ENCODE measurements at places on chromosomes 3 and 15. TPM values are rescaled to one million over a fixed set of nuclear protein-coding genes. Genes with fewer than 3 reads are reported as not detected.

DNA sequence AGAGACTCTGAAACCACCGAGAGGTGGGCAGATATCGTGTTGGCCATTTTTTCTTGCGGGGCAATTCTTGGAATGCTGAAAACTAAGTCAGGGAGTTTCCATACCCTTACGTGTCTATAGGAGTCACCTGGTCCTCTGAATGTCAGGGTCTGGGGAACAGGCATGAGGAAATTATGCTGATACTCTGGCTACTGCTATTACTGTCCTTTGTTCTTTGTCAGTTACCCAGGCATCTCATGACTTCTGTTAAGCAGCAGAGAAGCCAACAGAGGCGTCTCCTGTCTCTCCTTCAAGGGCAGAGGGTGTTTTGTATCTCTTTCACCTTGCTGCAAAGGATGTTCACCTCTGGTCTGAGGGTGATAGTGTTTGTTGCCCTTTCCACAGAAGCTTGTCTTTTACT, 559.5 kb upstream of the CCDC54 start:
- no peak overlapping the region for H3K4me3 ChIP-seq
- no peaks in the 10 kb centered on the region for H3K4me1 ChIP-seq
- no peak overlapping the region for H3K27ac ChIP-seq
- no peaks in the 10 kb centered on the region for H3K36me3 ChIP-seq
- no peaks in the 10 kb centered on the region for H3K27me3 ChIP-seq

- no peaks in the 10 kb centered on the region for H3K36me3 ChIP-seq
- H3K27ac ChIP-seq = no peak overlapping the region
- peak overlapping the region; percentile 57 for H3K4me3 ChIP-seq
- no peaks in the 10 kb centered on the region for H3K27me3 ChIP-seq
Observed at GRCh38 chr15:72797338-72797689, 13.8 kb upstream of the ADPGK start.

- H3K27me3 ChIP-seq = no peaks in the 10 kb centered on the region
- H3K4me3 ChIP-seq = no peak overlapping the region
- H3K4me1 ChIP-seq = no peaks in the 10 kb centered on the region
- H3K27ac ChIP-seq = no peak overlapping the region
Observed at GRCh38 chr15:25875566-25875965, 12.4 kb upstream of the ATP10A start.

GRCh38 chr15:69790632-69791031, 307.1 kb downstream of the TLE3 start:
- no peak overlapping the region for H3K27ac ChIP-seq
- H3K36me3 ChIP-seq = no peaks in the 10 kb centered on the region
- no peaks in the 10 kb centered on the region for H3K4me1 ChIP-seq
- no peak for DNase-seq

DNA sequence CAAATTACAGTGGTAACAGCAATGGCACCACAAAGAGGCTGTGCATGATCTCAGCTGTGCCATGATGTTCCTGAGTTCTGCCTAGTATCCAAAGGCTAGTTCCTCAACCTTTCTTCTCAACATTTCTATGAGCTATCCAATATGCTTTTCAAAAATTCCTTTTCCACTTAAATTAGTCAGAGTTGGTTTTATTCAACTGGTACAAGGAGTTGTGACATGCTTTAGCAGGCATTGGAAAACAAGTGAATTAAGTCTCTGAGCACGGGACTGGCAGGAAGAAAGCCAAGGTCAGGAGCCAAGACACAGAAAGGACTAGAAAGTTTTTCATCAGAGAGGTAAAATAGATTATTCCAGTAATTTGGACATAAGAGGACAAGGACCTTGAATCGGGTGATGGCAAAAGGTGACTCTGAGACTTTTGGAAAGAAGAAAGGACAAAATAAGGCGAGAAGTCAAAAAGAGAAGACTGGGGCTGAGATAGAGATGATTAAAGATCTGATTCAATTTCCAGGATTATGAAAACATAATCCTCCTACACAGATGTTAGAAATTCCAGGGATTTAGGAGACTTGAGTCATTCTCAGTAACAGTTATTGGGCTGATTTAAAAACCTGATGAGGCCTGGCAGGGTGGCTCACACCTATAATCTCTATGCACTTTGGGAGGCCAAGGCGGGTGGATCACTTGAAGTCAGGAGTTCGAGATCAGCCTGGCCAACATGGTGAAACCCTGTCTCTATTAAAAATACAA, 36.1 kb downstream of the PBRM1 start:
- no peak for DNase-seq
- H3K27me3 ChIP-seq = no peaks in the 10 kb centered on the region
- peaks cover 37% of the 10 kb centered on the region for H3K36me3 ChIP-seq

DNA sequence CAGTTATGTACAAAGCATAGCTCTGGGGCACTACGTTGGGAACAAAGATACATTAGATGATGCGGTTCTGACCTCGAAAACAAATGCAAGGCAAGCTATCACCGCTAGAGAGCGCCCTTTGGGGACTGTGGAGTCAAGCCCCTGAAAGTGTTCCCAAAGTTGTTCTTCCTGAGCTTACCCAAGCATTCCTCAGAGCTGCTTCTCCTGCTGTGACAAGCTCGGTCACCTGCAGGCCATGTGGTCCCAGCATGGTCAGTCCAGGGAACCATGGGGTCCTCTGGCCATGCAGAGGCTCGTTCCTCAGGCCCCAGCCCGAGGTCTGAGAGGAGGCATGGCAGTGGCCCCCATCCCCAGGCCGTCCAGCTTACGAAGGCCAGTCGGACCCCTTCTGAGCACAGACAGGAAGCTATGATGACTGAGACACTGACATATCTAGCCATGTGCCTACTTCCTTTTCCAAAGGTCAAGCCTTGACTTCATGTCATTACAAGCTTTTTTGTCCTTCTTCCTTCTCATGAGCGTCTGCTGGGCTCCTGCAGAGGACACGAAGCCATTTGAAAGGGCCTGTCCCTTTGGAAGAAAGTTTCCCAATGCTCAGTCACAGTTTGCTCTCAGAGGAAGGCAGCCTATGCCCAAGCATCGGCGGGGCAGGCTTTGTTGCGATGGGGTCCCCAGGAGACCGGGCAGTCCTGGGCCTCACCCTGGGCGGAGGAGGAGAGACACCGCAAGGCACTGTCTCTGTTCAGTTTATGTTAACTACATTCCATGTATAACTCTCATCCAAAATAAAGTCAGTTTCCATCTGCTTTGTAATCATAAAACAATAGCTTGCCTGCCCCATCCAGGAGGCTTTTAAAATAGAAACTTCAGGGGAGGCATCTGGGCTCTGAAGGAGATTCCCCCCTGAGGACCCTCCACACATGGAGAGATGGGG, 79.3 kb downstream of the ATP10A start:
- DNase-seq = peak; percentile 22
- no peaks in the 10 kb centered on the region for H3K4me1 ChIP-seq
- no peaks in the 10 kb centered on the region for H3K27me3 ChIP-seq
- H3K4me3 ChIP-seq = no peak overlapping the region
- H3K27ac ChIP-seq = no peak overlapping the region

GRCh38 chr15:52094811-52095584, 17.6 kb downstream of the BCL2L10 start:
- no peak overlapping the region for H3K4me3 ChIP-seq
- H3K36me3 ChIP-seq = no peaks in the 10 kb centered on the region
- H3K4me1 ChIP-seq = no peaks in the 10 kb centered on the region
- no peak for DNase-seq
- no peak overlapping the region for H3K27ac ChIP-seq

GRCh38 chr3:78088006-78088405, 1048.1 kb downstream of the ROBO2 start:
- H3K27ac ChIP-seq = no peak overlapping the region
- H3K4me1 ChIP-seq = no peaks in the 10 kb centered on the region
- no peak overlapping the region for H3K4me3 ChIP-seq

DNA sequence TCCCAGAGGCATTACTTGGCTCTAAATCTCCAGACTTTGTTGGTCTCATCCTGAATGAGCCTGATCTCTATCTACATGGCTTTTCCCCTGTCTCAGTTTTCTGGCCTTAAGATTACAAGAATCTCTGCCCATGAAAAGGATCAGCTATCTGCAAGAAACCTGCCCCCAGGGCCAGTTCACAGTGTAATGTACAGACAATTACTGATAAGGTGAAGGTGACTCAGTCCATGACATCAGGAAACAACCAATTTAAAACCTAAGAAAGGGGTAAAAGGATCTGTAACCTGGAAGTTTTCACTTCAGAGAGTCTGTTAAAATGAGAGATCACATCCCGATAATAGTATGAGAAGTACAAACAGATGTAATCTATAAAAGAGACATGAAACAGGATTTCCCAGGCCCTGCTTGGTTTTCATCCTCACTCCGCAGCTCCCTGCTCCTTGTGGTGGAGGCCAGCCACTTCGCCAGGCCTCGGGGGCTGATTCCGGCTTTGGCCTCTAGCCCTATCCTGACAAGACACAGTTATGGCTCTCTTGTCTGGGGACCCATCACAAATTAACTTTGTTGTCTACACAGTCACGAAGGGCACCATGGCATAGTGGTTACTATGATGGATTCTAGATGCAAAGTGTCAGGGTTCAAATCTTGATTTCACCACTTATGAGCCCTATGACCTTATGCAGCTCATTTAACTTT, 136.9 kb downstream of the THSD4 start:
- no peak overlapping the region for H3K27ac ChIP-seq
- no peak overlapping the region for H3K4me3 ChIP-seq
- DNase-seq = no peak
- no peaks in the 10 kb centered on the region for H3K36me3 ChIP-seq
- H3K27me3 ChIP-seq = no peaks in the 10 kb centered on the region
- H3K4me1 ChIP-seq = no peaks in the 10 kb centered on the region

The TLR9 gene
- not detected for polyA plus RNA-seq

The ARGFX gene
- not detected for polyA plus RNA-seq

The STRA6 gene
- polyA plus RNA-seq = not detected

The CFAP92 gene
- not detected for polyA plus RNA-seq

The ARHGAP31 gene
- polyA plus RNA-seq = 6.2 TPM

The SCAANT1 gene
- polyA plus RNA-seq = not detected

The ASB7 gene
- 15.9 TPM for polyA plus RNA-seq

The ARID3B gene
- 4.1 TPM for polyA plus RNA-seq

The EPHB3 gene
- polyA plus RNA-seq = 0.79 TPM
